Neural crest cell (in vitro differentiated cells): ENCODE measurements at places on chromosomes 4 and X. TPM values are rescaled to one million over a fixed set of nuclear protein-coding genes. Genes with fewer than 3 reads are reported as not detected.

- DNase-seq: peak; percentile 39
- no peak overlapping the region for H3K4me3 ChIP-seq
- peaks cover 28% of the 10 kb centered on the region for H3K4me1 ChIP-seq
- peaks cover 7% of the 10 kb centered on the region for H3K27me3 ChIP-seq
- no peak overlapping the region for H3K27ac ChIP-seq
These were observed 117.3 kb downstream of the DRD5 start for GRCh38 chr4:9898596-9899305.

DNA sequence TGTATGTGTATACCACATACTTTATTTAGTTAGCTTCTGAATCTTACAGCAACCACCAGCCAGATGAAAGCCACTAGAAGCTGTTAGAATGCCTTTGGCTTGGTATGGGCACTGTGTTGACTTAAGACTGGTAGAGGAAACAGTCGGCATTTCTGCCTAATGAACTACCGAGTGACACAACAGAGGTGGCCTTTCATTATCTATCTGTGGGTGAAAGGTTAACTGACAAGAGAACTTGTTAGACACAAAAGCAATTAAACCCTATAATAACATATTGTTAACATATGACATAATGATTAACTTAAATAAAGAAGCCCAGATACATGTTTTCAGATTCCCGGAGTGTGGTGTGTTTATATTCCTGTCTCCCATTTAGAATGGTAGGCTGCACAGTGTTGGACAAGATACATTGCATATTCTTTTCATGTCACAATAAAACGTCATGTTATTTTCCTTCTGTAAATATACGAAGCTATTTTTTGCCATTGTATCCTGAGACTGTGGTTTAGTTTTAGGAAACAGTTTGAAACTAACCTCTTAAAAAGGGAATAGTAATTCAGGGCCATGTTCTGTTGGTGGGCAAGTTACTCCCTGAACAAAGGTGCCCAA lies 181.5 kb downstream of the SLIT2 start:
- H3K27ac ChIP-seq: no peak overlapping the region
- H3K27me3 ChIP-seq: no peaks in the 10 kb centered on the region
- no peaks in the 10 kb centered on the region for H3K36me3 ChIP-seq
- peaks cover 15% of the 10 kb centered on the region for H3K4me1 ChIP-seq
- H3K4me3 ChIP-seq: no peak overlapping the region
- no peak for DNase-seq

- no peak overlapping the region for H3K27ac ChIP-seq
- no peaks in the 10 kb centered on the region for H3K4me1 ChIP-seq
- no peaks in the 10 kb centered on the region for H3K27me3 ChIP-seq
- no peaks in the 10 kb centered on the region for H3K36me3 ChIP-seq
These were observed 13.1 kb upstream of the BANK1 start for GRCh38 chr4:101777431-101777830.

DNA sequence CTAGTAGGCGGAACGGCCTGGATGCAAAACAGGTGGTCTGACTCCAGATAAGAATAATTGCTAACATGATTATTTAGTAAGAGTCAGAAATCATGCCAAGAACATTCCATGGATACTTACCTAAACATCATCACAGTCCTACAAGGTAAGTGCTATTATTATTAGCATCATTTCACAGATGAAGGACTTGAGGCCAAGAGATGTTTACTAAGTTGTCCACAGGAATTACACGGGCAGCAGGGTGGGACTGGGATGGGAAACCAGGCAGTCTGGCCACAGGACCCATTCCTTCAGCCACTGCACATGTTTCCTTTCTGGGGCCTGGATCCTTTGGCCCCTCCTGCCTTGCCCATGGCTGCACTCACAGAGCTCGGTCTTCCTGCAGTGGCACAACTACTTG lies 48.3 kb downstream of the ANAPC4 start:
- no peaks in the 10 kb centered on the region for H3K36me3 ChIP-seq
- H3K27me3 ChIP-seq: no peaks in the 10 kb centered on the region
- H3K27ac ChIP-seq: no peak overlapping the region

- no peak overlapping the region for H3K27ac ChIP-seq
- H3K27me3 ChIP-seq: no peaks in the 10 kb centered on the region
- H3K4me1 ChIP-seq: no peaks in the 10 kb centered on the region
- no peak for DNase-seq
- no peaks in the 10 kb centered on the region for H3K36me3 ChIP-seq
These were observed 119.7 kb downstream of the CHRNA9 start for GRCh38 chr4:40454816-40455215.

- H3K27me3 ChIP-seq: no peaks in the 10 kb centered on the region
- H3K36me3 ChIP-seq: no peaks in the 10 kb centered on the region
- H3K4me3 ChIP-seq: no peak overlapping the region
- H3K27ac ChIP-seq: no peak overlapping the region
These were observed 895.5 kb upstream of the EPHA5 start for GRCh38 chr4:66565801-66566200.

DNA sequence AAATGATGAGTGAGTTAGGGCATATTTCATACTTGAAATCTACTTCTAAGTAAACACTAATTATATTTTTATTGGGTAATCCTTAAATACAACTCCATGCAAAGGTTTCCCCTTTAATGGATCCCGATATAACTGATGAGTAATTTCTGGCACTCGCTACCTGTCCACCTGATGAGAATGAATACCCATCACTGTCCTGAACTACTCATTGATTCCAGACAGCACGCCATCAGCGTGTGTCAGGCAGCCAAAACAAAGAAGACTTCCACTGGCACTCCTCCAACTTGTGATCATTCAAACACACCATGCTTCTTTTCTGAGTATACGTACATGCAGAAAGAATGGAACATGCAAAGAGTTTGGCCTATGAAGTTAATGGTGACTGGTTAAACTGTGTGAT lies 69.4 kb downstream of the HCCS start:
- no peak for DNase-seq
- no peaks in the 10 kb centered on the region for H3K27me3 ChIP-seq
- H3K27ac ChIP-seq: no peak overlapping the region
- no peaks in the 10 kb centered on the region for H3K36me3 ChIP-seq

GRCh38 chr4:56737666-56738065 lies 56.6 kb upstream of the HOPX start:
- no peak overlapping the region for H3K27ac ChIP-seq
- DNase-seq: no peak
- peaks cover 3% of the 10 kb centered on the region for H3K27me3 ChIP-seq

GRCh38 chrX:80879143-80879542 lies 69.5 kb upstream of the BRWD3 start:
- H3K36me3 ChIP-seq: no peaks in the 10 kb centered on the region
- no peaks in the 10 kb centered on the region for H3K4me1 ChIP-seq
- no peak overlapping the region for H3K4me3 ChIP-seq
- H3K27ac ChIP-seq: no peak overlapping the region
- H3K27me3 ChIP-seq: no peaks in the 10 kb centered on the region

GRCh38 chrX:70398899-70399298 lies 24.2 kb upstream of the GDPD2 start:
- peaks cover 22% of the 10 kb centered on the region for H3K36me3 ChIP-seq
- H3K27ac ChIP-seq: no peak overlapping the region
- H3K27me3 ChIP-seq: no peaks in the 10 kb centered on the region
- H3K4me1 ChIP-seq: no peaks in the 10 kb centered on the region

DNA sequence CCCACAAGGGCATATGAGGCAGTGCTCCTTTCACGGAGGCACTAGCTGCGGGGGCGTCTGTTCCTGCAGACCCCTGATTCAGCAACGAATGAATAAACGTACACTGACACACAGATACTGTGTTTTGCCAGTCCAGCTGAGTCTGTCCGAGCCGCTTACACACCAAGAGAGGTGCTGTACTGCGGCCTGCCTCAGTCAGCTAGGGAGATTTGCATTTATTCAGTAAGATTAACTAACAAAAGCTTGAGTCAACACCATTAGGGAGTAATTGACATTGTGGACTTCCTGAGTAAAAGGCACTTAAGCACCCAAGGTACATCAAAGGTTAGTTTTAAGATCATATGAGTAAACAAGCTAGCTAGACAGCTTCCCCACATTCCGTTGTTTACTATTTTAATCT lies 31.0 kb upstream of the BEX4 start:
- no peak overlapping the region for H3K27ac ChIP-seq
- no peaks in the 10 kb centered on the region for H3K36me3 ChIP-seq
- no peaks in the 10 kb centered on the region for H3K4me1 ChIP-seq

DNA sequence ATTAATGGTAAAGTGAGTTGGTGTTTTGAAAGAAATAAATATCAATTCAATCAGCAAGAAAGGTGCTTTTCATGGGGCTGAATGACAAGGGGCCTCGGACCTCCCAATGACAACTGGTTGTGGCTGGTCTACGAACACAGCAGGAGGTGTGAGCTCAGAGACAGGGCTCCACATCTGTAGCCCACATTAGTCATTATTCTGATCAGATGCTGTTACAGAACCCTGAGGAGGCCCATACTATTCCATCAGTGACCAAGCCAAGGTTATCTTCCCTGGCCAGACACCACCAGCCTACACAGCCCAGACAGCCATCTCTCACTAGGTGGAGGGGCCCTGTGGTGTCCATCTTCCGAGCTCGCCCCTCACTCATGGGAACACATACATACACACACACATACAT lies 168.8 kb downstream of the SH3KBP1 start:
- peaks cover 5% of the 10 kb centered on the region for H3K36me3 ChIP-seq
- H3K4me1 ChIP-seq: no peaks in the 10 kb centered on the region
- H3K4me3 ChIP-seq: no peak overlapping the region
- no peak overlapping the region for H3K27ac ChIP-seq
- no peaks in the 10 kb centered on the region for H3K27me3 ChIP-seq

GRCh38 chr4:153572609-153573008 lies 106.4 kb downstream of the TMEM131L start:
- no peak for DNase-seq
- no peak overlapping the region for H3K27ac ChIP-seq
- peaks cover 20% of the 10 kb centered on the region for H3K4me1 ChIP-seq
- no peak overlapping the region for H3K4me3 ChIP-seq
- H3K27me3 ChIP-seq: no peaks in the 10 kb centered on the region
- H3K36me3 ChIP-seq: peaks cover 8% of the 10 kb centered on the region

- H3K4me3 ChIP-seq: no peak overlapping the region
- peaks cover 4% of the 10 kb centered on the region for H3K36me3 ChIP-seq
- peak overlapping the region; percentile 25 for H3K27ac ChIP-seq
- H3K27me3 ChIP-seq: no peaks in the 10 kb centered on the region
- H3K4me1 ChIP-seq: no peaks in the 10 kb centered on the region
These were observed 314.2 kb upstream of the IGFBP7 start for GRCh38 chr4:57424232-57424897.

DNA sequence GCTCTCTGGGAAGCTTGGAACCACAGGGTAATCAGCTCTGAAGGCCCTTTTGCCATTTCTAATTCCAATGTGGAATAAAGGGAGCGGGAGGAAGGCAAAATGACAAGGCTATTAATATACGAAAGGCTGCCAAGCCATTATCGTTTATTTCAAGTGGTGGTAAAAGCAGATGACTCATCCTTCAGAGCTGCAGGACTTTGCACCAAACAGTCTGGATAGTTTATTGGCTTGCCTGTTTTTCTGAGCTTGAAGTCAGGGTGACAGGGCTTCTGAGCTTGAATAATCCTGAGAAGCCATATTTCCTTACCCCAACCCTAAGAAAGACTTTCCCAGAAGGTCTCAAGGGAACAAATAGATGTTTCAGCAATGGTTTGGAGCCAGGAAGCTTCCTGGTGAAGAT lies 7.7 kb upstream of the GABRE start:
- DNase-seq: no peak
- H3K36me3 ChIP-seq: peaks cover 3% of the 10 kb centered on the region
- H3K4me3 ChIP-seq: no peak overlapping the region
- no peak overlapping the region for H3K27ac ChIP-seq
- peaks cover 10% of the 10 kb centered on the region for H3K27me3 ChIP-seq

DNA sequence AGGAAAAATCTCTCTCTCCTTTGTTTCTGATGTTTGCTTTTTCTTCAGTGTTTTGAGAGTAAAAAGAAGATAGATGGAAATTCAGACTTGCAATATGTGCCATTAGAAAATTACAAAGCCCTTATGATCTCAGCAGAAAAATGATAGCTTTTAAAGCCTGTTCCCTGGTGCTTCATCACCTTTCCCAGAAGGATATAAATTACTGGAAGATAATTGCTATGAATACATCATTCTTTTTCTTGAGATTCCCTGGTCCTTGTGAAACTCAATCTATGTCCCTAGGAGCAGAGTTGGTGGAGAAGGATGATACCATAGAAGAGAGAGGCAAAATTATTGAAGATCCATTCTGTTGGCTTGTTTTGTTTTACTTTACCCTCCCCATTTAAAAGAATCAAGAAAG lies 86.5 kb downstream of the GLRA3 start:
- H3K4me1 ChIP-seq: no peaks in the 10 kb centered on the region
- no peaks in the 10 kb centered on the region for H3K36me3 ChIP-seq
- H3K27ac ChIP-seq: no peak overlapping the region
- DNase-seq: no peak
- no peaks in the 10 kb centered on the region for H3K27me3 ChIP-seq

- H3K27ac ChIP-seq: no peak overlapping the region
- no peaks in the 10 kb centered on the region for H3K4me1 ChIP-seq
- DNase-seq: no peak
These were observed 8.6 kb downstream of the TCEAL7 start for GRCh38 chrX:103338663-103339062.

DNA sequence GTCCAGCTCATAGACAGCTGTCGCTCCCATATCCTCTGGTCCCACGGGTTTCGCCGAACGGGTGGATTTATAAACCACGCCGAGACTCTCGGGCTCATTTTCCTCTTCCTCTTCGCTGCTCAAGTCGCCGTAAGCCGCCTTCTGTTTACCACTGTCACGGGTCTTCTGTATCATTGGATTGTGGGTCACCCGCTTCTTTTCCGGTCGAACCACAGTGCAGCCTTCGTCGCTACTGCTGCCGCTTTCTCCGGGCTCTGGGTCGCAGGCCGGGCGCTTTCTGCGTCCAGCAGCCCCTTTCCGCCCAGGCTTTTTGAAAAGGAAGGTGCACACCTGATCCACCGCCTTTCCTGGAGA lies 311 bp downstream of the RNF113A start:
- DNase-seq: no peak
- H3K4me3 ChIP-seq: peak overlapping the region; percentile 95
- peaks cover 5% of the 10 kb centered on the region for H3K36me3 ChIP-seq
- peaks cover 19% of the 10 kb centered on the region for H3K4me1 ChIP-seq

CYLC1 gene
- total RNA-seq: not detected in 2 replicates

GAGE2A gene
- total RNA-seq: not detected in 2 replicates

SLC2A9 gene
- total RNA-seq: 0.26 TPM in 1 of 2 replicates, not detected in the other

HMGB3 gene
- 275 and 277 TPM in 2 replicates for total RNA-seq

FHIP1A gene
- total RNA-seq: 0.23 TPM in 1 of 2 replicates, not detected in the other

H2BW2 gene
- 0.20 and 0.51 TPM in 2 replicates for total RNA-seq

XAGE1A gene
- total RNA-seq: not detected in 2 replicates

TEX11 gene
- not detected in 2 replicates for total RNA-seq
